Hypothalamus (tissue), 51 donors: ENCODE measurements at places on chromosomes 3 and 15.

- no peak for DNase-seq
Observed at GRCh38 chr3:22012471-22012870, 261.5 kb upstream of the ZNF385D start.

- DNase-seq, result no peak
Observed at GRCh38 chr3:152676810-152677379, 158.0 kb upstream of the P2RY1 start.

- DNase-seq, result no peak
Observed at GRCh38 chr3:112327371-112327951, 5.5 kb upstream of the CD200 start.

DNA sequence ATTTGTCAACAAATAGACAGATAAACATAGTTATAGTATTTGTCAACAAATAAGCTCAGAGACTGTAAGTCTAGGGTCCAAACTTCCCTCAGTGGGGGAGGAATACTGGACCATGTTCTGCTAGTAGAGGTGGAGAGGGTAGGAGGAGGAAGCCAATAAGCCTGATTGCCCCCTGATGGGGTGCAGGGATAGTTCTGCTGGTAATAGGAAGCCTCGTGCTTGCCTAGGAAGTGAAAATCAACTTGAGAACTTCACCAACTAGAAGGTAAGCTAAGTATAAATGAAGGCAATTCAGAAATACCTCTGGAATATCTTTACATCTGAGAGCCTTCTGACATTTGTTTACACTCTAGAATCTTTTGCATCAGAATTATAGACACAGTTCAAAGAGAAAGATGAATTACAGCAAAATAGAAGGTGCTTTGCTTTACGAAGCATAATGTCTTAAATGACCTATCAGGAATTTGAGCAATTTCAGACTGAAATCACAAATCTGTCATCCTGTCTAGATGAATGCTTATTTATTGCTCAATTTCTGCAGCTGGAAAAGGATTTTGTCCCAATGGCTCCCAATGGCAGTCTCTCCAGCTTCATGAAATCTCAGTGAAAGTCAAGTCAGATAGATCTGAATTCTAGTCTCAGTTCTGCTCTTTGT, 225.6 kb upstream of the TBC1D5 start:
- no peak for DNase-seq

GRCh38 chr15:55856506-55857164, 113.7 kb upstream of the PRTG start:
- no peak for DNase-seq

DNA sequence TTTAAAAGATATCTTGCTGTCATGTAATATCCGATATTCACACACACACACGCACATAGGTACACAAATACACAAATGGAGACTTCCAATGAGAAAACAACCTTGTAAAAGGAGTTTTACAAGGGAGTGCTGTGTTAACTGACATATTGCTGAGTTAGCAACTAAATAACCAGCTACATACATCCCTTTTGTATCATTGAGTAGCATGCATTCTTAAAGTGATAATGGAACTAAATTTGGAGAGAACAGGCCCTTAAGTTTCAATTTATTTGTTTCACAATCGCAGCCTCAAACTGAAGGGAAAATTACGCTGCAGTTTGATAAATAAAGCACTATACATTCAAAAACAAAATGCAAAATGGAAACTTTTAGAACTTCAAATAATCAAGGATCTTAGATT, 1046.0 kb upstream of the NR2F2 start:
- no peak for DNase-seq

DNA sequence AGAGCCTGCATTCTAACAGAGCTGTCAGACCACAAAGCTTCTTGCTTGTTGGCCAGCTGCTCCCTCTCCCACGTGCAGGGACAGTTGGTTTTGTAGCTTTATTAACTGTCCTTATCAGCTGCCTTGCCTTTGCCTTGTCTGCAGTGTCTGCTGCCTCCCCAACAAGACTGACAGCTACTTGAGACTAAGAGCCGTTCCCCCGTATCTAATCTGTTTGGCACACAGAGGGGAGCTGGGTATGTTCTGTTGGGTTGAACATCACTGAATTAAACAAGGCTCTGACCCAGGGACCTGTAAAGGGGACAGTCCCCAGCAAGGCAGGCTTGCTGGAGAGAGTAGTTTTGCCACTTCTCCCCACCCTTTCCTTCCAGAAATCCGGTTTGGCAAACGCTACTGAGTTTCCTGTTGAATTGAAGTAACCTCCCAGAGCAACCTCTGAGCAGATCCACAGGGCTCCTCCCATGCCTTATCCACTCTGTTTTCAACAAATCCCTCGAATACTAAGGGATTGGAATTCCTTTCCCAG, 116.1 kb downstream of the ANP32A start:
- DNase-seq, result no peak

DNA sequence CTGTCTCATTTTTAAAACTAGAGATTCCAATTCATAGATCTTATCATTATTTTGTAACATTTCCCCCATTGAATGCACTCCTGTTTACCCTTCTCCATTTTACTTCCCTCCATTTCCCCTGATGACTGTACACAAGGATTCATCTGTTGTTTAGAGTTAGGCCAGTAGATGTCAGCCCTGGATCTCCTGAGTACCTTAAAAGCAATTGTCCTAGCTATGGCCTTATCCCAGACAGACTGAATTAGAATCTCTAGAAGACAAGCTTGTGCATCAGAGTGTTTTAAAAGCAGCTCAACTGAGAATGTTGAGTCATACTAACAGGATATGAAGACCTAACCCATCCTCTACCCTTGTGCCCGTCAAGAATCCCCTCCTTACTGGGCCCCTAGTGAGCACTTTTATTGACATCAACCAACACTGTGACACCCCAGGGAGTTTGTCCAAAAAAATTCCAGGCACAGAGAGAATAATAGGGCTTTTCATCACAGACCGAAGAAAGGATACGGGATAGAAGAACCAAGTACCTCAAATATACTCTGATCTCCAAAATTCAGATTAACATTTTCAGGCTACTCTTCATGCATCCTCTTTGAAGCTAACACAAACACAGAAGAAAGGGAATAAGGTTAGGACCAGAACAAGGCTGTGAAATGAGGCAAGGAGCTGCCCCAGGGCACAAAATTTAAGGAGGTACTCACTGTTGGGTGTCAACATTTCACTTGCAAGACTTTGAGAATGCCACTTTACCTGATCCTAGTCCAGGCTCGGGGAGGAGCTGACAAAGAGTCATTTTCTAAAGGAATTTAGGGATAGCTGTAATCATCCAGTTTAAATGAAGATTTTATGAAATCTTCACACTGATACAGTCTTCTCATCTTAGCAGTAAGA, 17.1 kb downstream of the ZBED2 start:
- DNase-seq, result no peak

DNA sequence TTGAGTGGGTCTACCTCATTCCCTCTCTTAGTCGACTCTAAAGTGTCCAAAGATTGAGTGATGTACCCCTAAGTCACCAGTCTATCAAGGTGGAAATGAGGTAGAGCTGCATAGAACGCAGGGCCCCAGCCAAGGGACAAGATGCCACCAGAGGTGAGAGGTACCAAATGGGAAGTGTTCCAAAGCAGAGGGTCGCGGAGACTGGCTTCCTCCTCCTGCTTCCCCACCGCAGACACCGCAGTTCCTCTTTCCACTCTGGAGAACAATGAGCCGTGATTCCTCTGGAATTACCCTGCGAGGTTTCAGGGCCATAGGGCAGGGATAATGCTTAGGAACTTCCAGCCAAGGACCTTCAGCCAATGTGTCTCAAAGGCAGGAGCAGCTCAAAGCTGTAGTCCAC, 55.8 kb downstream of the DAPK2 start:
- DNase-seq, result no peak

- DNase-seq, result no peak
Observed at GRCh38 chr3:160686955-160687535, 10.1 kb downstream of the ARL14 start.

GRCh38 chr3:33113772-33114621, at the start of gene CRTAP:
Gene CRTAP (plus strand): TSS chr3:33114014. CDS start chr3:33114078, 64 bp downstream.
- peak; percentile 84 for DNase-seq

- DNase-seq, result no peak
Observed at GRCh38 chr3:123632161-123632655, 47.4 kb upstream of the HACD2 start.

- peak; percentile 37 for DNase-seq
Observed at GRCh38 chr3:42052484-42053351, 38.4 kb upstream of the TRAK1 start.

DNA sequence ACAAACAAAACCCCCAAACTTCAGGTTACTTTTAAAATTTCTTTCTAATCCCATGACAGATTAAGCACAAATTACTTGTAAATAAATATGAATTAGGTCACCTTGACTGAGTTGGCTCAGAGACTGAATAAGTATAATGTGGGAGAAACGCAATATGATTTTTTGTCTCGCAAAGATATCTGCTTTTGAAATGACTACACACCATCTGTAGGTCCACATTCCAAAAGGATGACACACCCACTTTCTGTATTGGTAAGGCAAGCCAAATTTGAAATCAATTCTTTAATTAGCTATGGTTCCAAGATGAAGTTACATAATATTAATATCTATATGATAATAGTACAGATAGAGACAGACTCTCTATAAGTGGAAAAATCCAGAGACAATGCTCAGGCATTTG, 66.9 kb upstream of the CSPG5 start:
- DNase-seq, result no peak

DNA sequence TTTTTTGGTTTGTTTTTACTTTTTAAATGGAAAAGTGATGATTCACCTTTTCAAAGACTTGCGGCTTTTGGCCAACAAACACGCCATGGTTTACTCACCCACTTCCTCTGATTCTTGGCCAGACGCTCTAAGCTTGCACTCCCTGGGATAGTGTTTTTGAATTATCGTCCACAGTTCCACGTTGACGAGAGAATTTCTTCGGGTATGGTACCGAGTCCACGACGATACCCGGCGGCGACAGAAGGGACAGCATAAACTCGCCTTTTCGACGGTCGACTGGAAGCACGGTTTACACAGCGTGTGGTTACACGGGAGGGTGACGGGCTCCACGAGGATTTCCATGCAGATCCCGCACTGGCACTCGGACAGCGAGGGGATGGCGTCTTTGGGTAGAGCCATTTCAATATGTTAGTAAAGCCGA, 783 bp downstream of the RNF168 start:
- peak; percentile 2 for DNase-seq

GRCh38 chr3:185995352-185995751, 57.5 kb upstream of the TRA2B start:
- DNase-seq, result no peak
